ENCODE measurements at places on chromosomes 13 and 19.
A peak's percentile ranks its signal among the peaks of the same experiment; 100 is the strongest.

- no peak for ATAC-seq
Measured at GRCh38 chr19:40719414-40719894, 2.5 kb downstream of the ITPKC start.

- ATAC-seq: no peak
Measured at GRCh38 chr19:19657397-19657783, 6.1 kb downstream of the ATP13A1 start.

GRCh38 chr13:79448413-79448812 lies 32.5 kb upstream of the NDFIP2 start:
- no peak for ATAC-seq

GRCh38 chr19:49924004-49924880 lies 4.8 kb upstream of the ATF5 start:
- ATAC-seq: no peak

- no peak for ATAC-seq
Measured at GRCh38 chr19:45498411-45499195, at the start of gene PPM1N. Gene PPM1N (plus strand): TSS chr19:45498443. CDS start chr19:45498473, 30 bp downstream.

DNA sequence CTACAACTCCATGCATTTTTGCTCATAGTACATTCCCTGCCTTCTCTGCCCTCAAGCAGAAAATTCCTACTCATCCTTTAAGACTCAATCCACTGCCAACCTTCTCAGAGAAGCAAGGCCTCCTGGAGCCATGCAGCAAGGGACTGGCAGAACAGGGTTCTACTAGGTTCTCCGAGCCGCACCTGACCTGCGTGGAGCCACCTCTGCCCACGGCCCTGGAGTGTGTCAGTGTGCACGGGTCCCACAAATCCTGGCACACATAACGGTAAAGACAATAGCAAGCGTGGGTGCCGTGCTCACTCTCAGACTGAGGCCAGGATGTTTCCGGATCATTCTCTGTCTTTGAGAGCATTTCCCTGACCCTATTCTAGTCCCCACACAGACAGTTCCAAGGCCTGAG lies 30.0 kb downstream of the SOX1 start:
- no peak for ATAC-seq

DNA sequence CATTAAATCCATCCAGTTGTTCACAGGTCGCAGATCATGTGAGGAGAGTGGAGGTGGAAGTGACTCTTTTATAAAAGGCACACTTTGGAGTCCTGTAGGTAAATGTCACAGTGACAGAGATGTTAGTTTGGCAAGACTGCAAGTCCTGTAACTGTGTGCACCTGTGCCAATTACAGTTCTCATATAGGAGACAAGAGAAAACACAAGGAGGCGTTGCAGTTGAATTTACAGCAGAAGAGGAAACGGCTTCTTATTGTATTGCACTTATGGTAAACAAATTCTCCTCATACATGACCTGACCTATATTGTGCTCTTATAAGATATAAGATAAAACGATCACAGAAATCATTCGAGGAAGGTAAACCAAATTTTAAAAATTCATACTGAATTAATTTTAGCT lies 732.8 kb upstream of the SLC10A2 start:
- ATAC-seq: no peak

- peak; percentile 88 for ATAC-seq
Measured at GRCh38 chr13:114043421-114044053, 69.7 kb upstream of the C13orf46 start.

GRCh38 chr19:49852631-49853126 lies 1.7 kb downstream of the PTOV1 start:
- no peak for ATAC-seq

GRCh38 chr13:97559030-97559429 lies 125.1 kb downstream of the RAP2A start:
- ATAC-seq: no peak

DNA sequence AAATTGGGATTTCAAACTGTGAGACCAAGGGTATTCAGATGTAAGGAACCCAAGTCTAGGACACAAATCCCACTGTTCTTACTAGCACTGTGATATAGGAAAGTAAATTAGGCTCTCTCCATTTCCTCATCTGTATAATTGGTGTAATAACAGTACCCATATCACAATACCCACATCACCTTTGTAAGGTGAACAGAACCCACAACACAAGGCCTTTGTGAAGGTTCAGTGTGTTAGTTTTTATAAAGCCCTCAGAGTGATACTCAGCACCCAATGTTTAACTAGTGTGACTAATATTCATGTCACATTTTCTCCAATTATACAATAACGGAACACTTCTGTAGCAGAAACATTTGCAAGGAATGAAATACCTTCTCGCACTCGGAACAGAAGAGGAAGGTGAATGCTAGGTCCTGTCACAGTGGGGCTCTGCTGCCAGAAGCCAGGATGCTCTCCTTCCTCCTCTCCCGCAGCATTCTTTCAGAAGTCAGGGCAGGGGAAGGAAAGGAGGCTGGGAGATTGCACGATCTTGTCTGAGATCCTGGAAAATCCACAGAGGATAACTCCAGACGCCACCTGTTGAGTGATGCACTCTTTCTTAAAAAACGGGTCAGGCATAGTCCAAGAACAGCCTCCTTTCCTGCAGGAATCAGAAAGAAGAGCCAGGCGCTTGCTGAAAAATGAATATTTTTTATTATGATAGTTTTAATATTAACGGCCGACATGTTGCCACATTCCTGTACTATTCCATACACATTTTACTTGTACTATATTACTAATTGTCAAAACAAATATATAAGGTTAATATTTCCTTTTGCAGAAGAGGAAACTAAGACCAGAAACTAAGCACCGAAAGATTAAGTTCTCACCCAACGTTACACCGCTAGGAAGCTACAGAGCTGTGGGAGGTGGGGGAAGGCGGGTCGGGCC lies 762 bp downstream of the ZNF45 start:
- no peak for ATAC-seq

DNA sequence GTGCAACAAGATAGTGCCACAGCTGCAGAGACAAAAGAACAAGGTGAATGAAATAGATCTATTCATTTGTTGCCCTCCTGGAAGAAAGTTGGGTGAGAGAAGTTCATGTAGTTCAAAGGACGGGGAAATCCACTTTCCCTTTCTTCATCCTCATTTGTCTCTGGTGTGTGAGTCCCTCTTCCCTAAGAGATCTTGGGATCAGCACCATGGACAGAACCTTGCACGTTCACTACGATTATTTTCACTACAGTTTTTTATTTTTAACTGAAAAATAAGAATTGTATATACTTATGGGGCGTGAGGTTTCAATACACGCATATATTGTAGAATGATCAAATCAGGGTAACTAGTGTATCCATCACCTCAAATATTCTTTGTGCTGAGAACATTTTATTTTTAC lies 29.2 kb downstream of the NLRP5 start:
- ATAC-seq: no peak

- ATAC-seq: no peak
Measured at GRCh38 chr13:104297075-104297474, 1230.9 kb upstream of the SLC10A2 start.

DNA sequence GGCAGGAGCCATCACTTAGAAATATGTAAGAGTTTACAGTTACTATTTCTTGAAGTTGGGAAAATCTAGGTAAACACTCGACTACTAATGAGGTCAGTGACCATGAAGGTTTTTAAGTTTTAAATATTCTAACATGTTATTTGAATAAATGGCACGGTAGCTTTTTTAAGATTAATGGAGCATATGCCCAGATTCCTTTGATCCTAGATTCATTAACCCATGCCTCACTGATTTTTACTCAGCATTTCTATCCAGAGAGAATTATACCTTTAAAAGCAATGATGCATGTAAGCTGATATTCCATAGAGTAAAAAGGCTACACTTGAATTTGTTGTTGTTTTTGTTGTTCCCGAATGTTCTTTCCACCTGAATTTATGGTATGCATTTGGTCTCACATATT lies 541.4 kb downstream of the DACH1 start:
- no peak for ATAC-seq

DNA sequence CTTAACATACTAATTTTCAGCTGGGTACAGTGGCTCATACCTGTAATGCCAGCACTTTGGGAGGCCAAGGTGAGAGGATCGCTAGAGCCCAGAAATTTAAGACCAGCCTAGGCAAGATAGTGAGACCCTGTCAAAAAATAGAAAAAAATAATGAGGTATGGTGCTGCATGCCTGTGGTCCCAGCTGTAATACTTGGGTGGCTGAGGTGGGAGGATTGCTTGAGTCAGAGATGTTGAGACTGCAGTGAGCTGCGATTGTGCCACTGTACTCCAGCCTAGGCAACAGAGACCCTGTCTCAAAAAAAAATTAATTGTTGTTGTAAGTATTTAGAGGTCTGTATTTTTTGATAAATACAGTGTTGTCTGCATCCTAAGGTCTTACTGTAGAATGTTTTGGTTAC lies 66.8 kb downstream of the FNDC3A start:
- no peak for ATAC-seq

DNA sequence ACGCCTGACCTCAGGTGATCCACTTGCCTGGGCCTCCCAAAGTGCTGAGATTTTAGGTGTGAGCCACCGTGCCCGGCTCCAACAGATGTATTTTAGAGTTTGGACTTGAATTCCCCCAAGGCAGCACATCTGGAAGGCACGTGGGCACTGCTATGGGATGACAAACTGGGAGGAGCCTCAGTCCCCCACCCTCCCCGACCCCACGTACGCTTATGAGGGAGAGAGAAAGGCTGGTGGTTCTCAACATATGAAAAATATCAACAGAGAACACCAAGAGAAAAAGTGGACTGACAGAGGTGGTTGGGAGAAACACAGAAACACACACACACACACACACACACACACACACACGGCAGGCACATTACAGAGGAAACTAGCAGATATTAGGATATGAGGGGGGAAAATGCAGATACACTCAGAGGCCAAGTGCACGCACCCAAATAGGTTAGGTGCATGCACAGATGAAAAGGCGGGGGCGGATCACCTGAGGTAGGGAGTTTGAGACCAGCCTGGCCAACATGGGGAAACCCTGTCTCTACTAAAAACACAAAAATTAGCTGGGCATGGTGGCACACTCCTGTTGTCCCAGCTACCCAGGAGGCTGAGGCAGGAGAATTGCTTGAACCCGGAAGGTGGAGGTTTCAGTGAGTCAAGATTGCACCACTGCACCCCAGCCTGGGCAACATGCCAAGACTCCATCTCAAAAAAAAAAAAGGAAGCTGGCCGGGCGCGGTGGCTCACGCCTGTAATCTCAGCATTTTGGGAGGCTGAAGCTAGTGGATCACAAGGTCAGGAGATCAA lies 3.2 kb downstream of the STX10 start:
- no peak for ATAC-seq

DNA sequence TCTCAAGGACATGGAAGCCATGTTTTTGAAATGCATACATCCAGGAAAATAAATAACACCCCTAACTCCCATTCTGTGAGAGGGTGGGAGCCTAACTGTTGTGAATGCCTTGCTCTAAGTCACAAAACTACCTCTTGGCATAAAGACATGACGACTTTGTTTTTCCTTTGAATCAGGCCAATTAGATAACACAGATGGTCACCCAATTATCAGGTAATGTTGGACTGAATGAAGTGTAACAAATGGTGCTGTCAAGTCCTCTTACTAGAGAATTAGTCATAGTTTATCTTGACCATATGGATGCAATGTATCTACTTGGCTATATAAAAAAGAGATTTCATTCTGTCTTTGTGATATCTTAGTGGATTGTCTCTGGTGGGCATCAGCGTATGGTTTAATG lies 553.6 kb upstream of the ATXN8OS start:
- no peak for ATAC-seq

- no peak for ATAC-seq
Measured at GRCh38 chr13:89363144-89363543, 1692.0 kb downstream of the SLITRK5 start.
